ENCODE measurements at places on chromosomes 3 and 15.
A peak's percentile ranks its signal among the peaks of the same experiment; 100 is the strongest.

DNA sequence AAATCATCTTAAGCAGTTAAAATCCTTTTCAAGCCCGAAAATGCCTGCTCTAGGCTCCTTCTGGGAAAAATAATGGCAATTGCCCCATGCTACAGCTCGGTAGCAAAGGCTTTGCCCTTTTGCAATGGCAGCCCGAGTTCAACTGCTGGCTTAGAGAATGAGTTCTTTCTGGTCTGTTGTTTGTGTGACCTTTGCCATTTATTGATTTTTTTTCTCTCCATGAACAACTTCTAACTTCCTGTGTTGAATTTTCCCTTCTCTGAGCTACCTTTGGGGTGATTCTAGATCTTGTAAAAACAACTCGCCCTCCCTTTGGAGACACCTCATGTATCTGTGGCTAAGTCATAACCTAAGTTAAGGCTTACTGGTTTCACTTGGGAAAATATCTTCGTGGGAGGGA is 139.3 kb downstream of the PLCH1 start:
- DNase-seq = no peak

DNA sequence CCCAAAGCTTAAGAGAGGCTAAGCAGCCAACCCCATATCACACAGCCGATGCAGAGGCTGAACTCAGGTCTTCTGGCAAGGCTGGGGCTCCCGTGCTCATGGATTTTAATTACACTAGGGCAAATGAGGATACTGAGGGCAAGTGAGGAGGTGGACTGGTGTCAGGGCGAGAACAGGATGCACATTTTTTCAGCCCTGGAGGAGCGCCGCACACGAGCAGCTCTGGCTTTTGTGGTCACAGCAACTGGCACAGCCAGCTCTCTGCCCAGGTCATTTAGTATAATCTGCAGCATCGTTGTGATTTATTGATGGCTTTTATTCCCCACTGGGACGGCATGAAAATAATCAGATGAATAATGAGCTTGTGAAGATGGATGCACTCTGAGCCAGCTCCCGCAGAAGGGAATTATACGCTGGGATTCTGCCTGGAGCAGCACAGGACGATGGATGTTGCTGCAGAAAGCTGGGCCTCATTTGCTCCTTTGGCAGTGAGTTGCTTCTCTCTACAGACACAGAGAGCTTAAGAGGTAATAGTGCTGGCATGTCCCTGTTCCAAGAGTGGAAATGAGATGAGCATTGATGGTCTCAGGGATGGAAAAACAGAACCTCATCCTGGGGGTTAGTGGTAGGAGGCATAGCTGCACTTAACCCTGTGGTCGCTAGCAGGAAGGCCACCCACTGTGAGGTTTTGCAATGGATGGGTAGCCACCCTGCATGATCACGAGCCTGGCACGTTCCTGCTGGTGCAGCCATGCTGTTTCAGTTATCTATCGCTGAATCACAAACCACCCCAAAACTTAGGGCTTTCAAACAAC is 135.4 kb downstream of the UACA start:
- DNase-seq = no peak

DNA sequence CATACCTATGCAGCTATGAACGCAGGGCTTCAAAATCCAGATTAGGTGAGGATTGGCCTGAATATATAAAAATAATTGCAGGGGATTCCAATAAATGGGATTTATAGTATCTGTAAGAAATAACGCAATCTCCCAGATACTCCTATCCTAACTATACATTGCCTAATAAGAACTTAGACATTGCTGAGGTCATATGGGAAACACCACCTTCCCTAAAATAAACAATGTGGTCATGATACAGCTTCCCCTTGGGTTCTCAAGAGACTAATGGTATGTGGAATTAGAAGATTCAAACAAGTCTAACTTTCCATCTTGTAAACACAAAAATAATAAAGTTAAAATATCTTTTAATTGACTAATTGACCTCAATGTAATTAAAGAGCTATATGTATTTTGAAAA is 28.2 kb downstream of the UBE3A start:
- DNase-seq = peak; percentile 88

DNA sequence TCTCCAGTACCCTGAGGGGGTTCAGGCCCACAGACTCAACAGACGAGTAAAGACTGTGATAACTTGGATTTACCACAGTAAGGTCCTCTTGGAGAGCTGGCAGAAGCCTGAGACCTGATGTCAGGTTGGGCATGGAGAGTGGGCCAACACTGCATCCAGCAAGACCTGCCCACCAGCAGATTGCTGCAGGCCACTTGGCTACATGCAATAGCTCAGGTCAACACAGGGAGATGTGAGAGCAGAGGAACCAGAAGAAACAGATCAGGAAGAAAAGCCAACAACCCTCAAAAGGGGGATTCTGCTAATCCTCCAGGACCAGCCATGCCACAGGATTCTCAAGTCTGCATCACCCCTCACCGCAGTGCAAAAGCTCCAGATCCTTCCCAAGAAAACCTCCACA is 1.7 kb upstream of the IP6K1 start:
- no peak for DNase-seq

DNA sequence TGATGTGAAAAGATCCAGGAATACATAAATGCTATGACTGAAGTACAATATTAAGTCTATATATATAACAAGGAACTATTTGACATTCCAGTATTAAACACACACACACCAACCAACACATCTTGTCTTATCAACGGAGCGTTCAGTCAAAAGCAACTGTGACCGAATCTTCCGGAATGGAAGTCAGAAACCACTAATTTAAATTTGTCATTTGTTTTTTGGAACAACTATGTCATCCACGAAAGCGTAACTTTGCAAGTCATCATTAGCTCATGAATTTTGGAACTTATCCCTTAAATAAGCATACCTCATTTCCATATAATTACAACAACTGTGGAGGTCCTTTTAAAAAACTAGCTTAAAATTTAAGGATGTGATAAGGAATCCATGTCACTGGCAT is 5.0 kb downstream of the ZNF385D start:
- DNase-seq = no peak

GRCh38 chr3:171462224-171462623 is 2.0 kb upstream of the TNIK start:
- DNase-seq = no peak

GRCh38 chr3:52227766-52228165 is 2.3 kb upstream of the TLR9 start:
- DNase-seq = no peak

GRCh38 chr3:182325213-182325950 is 467.9 kb upstream of the ATP11B start:
- DNase-seq = peak; percentile 10

Data from iris pigment epithelial cell (primary cell).